ENCODE measurements at places on chromosomes 7 and 10.

- peak; percentile 88 for DNase-seq
These were observed 2.1 kb downstream of the PCOLCE start for GRCh38 chr7:100604028-100604975.

DNA sequence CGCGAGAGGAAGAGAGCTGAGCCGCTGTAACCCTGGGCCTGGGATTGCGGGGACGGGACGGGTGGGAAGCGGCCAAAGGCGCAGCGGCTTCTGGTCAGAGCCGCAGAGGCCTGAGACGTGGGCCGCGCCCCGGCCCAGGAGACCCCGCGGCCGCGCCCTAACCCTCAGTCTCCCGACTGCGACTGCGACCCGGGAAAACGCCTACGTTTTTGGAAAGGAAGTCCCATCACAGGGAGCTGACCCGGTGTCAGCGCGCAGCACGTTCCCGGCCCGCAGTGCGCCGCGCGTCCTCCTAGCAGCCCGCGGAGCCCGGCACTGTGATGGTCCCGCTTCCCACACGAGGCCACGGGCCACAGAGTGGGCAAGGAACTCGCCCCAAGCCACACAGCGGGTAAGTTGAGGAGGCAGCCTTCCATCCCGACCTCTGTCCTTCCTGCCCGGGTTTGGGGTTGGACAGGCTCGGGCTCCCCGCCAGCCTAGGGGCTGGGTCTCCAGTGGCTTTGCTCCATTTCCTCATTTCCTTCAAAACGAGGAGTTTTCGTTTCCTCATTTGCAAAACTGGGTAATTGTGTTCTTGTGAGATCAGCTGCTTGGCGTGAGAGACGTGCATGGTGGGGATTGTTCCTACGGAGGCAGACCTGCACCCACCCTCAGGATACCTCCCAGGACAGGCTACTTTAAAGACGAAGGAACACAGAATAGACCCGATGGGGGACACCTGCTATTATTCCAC, 1.2 kb downstream of the GPNMB start:
- peak; percentile 18 for DNase-seq

- no peak for DNase-seq
These were observed 161.5 kb downstream of the FGFR2 start for GRCh38 chr10:121436630-121437341.

DNA sequence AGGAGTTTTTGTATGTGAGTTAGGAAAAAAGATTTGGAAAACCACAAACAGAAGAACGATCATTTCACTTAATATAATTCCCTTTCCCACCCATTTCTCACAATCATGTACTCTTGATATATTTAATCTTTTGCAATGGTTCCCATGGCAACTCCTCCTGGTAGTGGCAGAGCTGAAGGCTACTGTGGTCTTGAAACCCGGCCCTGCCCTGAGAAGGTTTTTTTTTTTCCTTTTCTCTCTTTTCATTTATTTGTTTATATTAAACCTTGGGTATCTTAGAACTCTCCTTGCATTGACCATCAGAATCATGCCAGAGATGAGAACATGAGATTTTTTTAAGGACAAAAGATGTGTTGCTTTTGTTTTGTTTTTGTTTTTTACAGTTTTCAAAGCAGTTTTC, 566.1 kb upstream of the NRP1 start:
- DNase-seq = no peak

DNA sequence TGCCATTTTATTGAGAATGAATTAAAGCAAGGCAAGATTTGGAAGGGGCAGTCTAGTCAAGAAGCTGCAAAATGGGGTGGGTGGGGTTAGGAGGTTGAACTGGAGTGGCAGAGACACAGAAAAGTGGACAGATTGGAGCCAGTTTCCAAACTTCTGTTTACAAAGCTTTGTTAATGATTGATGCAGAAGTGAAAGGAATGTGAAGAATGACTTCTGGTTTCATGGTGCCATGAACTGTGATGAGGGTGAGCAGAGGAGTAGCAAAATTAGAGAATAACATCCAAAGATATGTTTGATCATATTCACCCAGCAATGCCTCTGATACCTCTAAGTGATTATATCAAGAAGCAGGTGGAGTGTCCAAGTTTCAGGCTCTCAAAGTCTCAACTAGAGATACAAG, 1118.0 kb upstream of the C7orf33 start:
- no peak for DNase-seq

DNA sequence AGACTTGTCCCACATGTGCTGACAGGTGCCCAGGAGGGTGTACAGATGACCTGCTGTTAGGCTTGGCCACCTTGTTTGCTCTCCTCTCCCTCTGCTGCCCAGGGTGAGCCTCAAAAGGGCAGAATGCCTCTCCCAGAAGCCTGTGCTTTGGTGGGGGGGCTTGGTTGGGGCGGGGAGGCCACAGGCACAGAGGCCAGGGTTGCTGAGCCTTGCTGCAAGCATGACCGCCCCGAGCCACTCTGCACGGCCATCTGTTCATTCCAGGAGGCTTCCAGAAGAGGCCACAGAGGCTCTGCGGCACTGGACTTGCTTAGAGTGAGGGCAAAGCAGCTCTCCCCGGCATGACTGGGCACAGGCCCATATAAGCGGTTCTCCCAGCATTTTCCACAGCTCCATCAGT, 190.8 kb downstream of the GLRX3 start:
- no peak for DNase-seq

DNA sequence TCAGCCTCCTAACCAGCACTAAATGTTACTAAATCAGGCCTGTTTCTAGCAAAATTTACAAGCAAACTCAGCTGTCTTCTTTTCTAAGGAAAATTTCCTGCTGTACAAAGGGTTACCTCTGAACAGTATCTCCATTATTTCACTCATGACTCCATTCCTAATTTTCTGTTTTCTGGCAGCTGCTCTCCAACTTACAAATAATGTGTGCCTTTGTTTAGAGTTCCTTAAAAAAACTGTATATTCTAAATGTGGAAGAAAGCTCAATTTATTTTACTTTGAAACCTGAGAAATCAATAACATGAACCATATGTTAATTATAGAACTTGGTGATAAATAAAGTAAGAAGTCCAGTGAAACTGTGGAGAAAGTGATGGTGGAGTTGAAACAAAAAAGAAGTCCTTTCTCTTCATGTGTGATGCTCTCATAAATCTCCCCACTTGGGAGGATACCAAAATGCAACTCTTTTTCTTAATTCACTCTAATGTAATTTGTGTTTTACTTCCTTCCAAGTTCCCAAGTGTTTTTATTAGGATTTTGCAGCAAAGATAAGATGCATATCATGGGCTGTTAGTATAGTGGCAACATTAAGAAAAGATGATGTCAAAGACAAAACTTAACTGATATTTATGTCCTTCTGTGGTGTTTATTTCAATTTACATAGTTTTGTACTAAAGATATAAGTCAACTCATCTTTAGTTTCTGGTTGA, 74.8 kb downstream of the CDK6 start:
- no peak for DNase-seq

DNA sequence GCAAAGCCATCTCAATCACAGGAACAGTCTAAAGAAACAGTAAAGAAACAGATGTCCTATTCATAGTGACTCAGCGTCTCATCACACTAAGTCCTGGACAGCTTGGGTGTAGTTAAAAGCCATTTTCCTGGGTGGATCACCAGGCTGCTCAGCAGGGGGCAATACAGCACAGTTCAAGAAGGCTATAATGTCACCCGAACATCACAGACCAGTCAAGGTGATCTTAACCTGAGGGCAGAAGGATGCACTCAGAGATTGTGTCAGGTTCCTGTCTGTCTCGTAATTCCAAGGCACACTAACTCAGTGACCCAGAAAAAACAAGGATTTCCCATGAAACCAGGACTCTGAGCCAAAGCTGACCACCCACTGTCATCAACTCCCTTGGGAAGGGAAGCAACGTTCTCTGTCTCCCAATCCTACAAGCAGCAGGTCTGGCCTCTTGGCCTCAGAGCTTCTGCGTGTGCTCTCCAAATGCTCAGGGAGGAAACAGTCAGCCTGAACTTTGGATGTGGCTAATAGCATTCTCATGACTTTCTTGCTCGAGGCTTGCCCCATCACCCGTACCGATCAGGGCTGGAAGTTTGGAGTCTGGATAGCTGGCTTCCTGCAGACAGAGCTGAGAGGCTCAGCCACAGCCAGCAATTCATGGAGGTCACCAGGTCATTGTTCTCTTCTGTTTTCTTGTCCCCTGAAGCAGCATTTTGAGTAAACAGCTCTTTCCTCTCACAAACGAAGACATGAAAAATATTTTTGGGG, 90.4 kb upstream of the FAM171A1 start:
- no peak for DNase-seq

DNA sequence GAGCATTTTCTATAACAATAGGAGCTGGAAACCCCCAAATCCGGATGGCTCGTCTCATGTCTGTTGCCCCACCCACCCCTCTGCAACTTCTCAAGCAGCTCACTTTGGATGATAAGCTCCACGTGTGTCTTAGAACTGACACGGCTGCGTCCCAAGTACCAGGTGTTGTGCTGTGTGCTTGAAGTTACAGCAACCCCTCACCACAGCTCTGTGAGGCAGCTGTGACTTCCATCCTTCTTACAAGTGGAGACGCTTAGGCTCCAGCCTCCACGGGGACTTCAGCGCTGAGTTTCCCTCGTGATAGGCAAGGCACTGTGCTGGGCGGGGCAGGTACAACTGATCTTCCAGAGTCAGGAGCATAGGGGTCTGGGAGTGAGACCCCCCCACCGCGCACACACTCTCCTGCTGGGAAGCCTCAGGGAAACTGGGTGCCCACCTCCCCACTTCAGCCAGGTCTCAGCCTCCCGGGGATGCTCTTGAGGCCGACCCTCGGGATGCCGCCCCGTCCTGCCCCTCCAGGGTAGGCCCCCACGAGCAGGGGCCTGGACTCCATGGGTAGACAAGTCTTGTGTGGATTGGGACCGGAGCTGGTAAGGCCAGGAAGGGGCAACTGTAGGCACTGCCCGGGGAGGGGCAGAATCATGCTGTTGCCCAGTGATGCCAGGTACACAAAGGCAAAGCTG, 31.4 kb downstream of the EN2 start:
- no peak for DNase-seq

GRCh38 chr7:138842111-138842510, 44.1 kb upstream of the ATP6V0A4 start:
- no peak for DNase-seq

DNA sequence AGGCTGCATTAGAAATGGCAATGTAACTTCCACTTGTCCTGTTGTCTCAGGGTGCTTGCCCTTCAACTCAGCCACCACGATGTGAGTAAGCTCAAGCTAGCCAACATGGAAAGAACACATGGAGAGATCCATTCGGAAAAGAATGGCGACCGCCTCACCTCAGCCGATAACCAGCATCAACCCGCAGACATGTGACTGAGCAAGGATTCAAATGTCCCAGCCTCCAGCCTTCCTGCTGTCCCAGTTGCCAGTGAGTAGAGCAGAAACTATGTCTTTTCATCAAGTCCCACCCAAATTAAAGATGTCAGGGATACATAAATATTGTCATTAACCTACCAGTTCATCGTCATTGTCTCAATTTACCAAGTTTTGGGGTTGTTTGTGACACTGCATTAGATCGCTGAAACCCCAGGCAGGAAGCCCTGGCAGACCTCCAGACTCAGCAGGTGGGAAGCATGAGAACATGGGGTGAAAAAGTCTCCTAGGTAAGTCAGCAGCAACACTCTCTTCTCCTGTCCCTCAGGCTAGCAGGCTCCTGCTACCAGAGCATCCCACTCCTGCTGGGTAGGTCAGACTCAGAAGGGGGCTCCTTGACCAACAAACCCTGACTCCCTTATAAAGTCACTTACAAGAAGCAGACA, 67.0 kb downstream of the OSBPL3 start:
- peak; percentile 21 for DNase-seq

GRCh38 chr7:117808341-117808757, 64.9 kb downstream of the CTTNBP2 start:
- no peak for DNase-seq

- DNase-seq = no peak
These were observed at the start of gene THSD7A for GRCh38 chr7:11831736-11832495. THSD7A (minus strand) TSS chr7:11832198; CDS start chr7:11831946, 252 bp downstream.

GRCh38 chr7:102125127-102125596, 161.5 kb upstream of the SH2B2 start:
- no peak for DNase-seq

GRCh38 chr7:134613623-134614347, 32.9 kb upstream of the BPGM start:
- no peak for DNase-seq

- DNase-seq = no peak
These were observed 40.3 kb downstream of the RSU1 start for GRCh38 chr10:16776896-16777295.

- DNase-seq = no peak
These were observed 156.8 kb upstream of the LYZL1 start for GRCh38 chr10:29131952-29132547.

DNA sequence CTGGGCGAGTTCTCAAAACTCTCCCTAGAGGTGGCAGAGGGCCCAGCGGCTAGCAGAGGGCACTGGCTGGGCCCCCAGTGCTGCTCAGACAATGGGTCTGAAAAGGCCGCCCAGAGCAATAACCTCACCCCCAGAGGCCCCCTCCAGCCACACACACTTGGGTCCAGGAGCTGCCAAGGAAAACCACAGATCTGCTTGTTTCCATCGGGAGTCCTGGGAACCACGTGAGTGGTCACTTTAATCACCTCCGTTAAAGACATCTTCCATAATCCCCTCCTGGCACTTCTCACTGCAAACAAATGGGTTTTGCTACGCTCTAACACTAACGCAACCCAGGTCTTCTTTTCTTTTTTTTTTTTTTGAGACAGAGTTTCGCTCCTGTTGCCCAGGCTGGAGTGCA, 30.0 kb downstream of the NUDT1 start:
- no peak for DNase-seq

- DNase-seq = no peak
These were observed 393.4 kb downstream of the ACTR3B start for GRCh38 chr7:153152801-153153422.

DNA sequence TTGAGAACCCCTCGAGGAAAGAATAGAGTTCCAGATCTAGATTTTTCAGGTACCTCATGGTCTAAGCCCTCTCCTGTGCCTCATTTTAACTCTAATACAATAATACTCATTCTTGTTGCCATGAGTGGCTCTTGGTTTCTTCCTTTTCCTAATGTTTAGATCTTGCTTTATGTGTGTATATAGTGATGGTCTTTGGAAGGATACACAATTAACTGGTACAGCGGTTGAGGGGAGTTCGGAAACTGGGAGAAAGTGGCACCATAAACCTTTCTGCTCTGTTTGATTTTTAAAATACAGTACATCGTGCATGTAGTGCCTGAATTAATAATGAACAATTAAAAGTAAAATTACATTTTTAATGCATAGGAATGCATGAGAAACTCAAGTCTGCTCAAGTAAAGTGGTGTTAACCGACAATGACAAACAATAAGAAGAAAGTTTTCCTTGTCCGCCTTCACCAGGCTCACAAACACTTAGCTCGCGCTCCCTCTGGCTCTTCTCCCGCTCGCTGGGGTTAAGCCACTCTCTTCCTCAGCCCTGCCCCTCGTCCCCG, 386 bp upstream of the EIF4EBP2 start:
- DNase-seq = no peak

DNA sequence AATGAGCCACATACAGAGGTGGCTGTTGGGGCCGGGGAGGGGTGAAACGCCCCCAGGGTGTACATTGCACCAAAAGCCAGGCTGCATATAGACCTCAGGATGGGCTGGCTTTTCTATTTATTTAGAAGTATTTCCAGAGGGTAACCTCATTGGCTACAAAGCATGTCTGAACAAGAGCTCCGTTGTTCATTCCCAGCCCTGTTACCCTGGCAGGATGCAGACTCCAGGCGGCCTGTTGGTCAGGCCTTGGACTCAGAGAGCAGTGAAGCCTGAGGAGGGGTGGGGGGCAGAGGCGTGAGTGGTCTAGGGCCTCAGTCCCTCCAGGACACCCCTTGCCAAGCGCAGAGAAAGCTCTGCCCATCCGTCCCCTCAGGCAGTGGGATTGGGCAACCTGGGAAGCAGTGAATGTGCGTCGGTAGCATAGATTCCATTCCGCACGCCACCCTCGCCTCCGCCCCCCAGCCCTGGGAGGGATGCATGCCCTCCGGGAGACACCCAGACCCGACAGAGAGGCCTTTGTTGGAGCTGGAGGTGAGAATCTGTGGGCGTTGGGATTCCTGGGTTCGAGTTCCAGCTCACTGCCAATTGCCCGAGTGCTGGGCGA, 41.9 kb downstream of the TCF7L2 start:
- DNase-seq = no peak

Data from CD4-positive, alpha-beta T cell treated with Interleukin-17A for 1 hour (primary cell).